ENCODE measurements at places on chromosomes 3 and 15.

DNA sequence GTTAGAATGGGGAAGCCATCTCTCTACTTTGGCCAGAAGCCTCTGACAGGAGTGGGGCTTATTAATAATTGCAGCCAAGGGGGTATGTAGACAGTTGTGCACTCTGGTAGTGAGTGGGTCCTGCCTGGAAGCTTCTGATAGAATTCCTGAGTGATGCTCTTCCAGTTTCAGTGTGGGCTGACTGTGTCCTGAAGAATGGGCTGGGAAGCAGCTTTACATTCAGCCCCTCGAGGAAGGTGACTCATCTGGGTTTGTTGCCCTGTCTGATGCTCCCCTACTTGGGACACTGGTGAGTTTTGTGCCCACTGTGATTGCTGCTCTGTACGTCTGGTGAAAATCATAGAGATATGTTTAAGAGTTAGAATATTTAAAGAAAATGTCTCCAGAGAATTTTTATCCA is 444.7 kb upstream of the RBMS3 start:
- no peak for DNase-seq

- peak; percentile 98 for DNase-seq
Observed at GRCh38 chr3:134874737-134875413, 79.8 kb downstream of the EPHB1 start.

DNA sequence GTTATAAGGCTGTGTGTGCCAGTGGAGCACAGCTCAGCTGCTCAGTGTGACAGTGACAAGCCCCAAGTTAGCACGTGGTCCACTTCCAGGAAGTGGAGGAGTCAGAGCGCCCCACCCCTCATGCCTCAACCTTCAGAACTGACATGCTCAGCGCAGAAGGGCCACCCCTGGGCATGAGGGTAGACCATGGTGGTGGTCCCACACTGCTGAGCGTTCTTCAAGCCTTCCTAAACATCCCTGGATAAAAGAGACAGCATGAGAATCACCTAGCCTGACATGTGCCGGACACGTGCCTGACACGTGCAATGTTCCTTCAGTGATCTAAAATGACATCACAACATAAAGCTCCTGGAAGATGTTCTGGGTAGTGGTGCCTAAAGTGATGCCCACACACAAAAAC is 16.8 kb downstream of the ATP10A start:
- DNase-seq = no peak

GRCh38 chr3:66344848-66345578 is 124.2 kb downstream of the SLC25A26 start:
- DNase-seq = no peak

- no peak for DNase-seq
Observed at GRCh38 chr3:17259685-17260084, 374.9 kb downstream of the PLCL2 start.

- DNase-seq = no peak
Observed at GRCh38 chr15:77904436-77904821, 173.1 kb downstream of the TBC1D2B start.

DNA sequence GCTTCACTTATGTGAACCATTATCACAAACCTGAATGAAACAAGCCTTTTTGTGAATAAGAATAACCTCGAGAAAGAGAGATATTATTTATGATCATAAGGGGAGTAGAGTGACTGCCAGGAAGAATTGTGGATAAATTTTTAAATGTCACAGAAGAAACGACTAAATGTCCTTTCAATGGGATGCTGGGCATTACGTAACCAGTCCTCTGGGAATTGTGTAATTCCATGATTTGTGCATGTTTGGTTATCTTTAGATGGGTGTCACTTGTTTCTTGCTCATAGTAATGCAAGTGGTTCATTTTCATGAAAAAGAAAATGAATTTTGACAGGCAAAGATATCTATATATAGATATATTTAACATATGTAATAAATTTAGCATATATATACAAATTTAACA is 379.5 kb upstream of the AGTR1 start:
- DNase-seq = no peak

DNA sequence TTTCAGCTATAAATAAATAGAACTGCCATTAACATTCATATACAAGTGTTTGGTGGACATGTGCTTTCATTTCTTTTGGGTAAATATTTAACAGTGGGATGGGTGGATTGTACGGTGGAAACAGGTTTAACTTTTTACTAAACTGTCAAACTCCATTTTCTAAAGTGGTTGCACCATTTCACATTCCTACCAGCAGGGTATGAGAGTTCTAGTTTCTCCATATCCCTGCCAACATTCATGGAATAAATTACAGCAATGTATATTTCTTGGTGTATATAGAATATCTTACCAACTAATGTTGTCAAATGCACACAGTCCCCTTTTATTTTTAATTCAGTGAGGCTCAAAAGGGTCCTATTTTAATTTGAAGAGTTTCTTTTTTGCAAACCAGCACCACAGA is 71.3 kb upstream of the CTXND1 start:
- DNase-seq = no peak

- no peak for DNase-seq
Observed at GRCh38 chr3:89032346-89033013, 74.9 kb upstream of the EPHA3 start.

GRCh38 chr3:82496890-82497560 is 735.6 kb upstream of the GBE1 start:
- DNase-seq = no peak

- DNase-seq = no peak
Observed at GRCh38 chr3:140164922-140165590, 230.1 kb downstream of the CLSTN2 start.

GRCh38 chr15:39585871-39586301 is 5.0 kb downstream of the THBS1 start:
- no peak for DNase-seq

GRCh38 chr3:74267588-74268184 is 346.8 kb downstream of the CNTN3 start:
- DNase-seq = no peak

DNA sequence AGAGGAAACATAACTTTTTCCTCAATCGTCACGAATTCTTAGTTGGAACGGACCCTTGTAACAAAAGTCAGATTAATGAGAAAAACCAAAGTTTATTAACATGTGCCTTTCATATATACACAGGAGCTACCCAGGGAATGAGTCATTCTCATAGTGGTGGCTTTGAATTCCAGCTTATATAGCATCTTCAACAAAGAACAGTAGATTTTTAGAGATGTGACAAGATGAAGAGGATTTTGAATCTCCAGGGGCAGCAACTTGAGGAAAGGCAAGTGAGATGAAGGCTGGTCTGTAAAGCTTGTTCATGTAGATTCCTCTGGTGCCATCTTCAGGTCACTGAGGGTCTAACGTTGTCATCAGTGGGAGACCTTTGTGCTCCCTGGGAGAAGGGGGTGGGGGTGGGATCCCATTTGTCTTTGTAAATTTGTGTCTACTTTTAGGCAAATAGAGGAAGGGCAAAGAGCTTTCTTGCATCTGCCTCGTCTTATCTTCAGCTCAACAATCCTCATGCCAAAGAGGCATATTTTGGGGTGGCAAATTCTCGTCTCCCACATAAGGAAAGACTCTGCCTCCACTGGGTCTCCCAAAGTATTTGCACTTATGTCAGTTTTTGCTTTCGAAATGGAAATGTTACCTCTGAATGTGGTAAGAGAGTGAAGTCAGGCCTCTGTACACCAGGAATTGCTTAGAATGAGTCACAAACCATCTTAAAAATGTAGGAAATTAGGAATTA is 29.5 kb downstream of the CLEC3B start:
- no peak for DNase-seq

DNA sequence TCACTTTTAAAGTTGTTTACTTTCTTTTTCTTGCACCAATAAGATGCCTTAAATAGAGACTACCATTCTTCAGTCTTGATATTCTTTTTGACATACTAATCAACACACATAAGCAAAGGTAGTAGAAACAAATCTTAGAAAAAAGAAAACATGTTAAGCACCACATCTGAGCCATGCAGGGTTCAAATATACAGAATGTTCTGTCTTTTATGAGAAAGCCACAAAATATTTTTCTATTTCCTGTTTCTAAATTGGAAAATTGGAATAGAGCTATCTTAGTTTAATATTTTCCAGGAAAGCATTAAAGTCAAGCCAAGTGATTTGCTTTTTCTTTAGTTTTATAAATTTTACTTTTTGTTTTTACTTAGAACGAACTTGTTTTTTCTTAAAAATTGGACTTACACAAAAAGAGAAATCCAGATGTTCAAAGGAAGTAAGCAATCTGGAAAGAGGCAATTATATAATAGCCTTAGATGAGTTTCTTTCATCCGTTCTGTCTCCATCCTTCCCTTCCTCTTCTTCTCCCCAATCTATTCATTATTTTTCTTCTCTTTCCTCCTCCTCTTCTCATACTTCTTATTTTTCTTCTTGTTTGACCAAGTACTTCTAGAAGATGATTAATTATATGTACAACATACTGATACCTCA is 731.7 kb downstream of the SQOR start:
- DNase-seq = no peak

GRCh38 chr3:196518966-196519717 is 4.0 kb upstream of the SMCO1 start:
- no peak for DNase-seq

DNA sequence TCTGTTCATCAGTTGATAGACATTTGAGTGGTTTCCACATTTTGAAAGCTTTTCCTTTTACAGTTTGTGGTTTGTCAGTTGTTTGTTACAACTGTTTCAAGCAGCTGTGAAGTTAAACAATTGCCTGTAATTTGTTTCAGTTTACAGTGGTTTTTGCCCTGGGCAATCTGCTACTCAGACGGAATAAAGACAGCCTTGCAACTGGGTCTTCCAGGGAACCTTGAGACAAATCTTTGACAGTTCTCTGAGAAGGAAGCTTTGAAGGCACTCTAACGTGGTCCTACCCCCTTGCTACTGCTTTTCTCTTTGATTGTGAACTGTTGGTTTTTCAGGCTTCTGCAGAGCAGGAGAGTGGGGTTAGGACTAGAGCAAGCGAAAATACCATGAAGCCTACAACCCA is 28.0 kb downstream of the LRRC28 start:
- no peak for DNase-seq

DNA sequence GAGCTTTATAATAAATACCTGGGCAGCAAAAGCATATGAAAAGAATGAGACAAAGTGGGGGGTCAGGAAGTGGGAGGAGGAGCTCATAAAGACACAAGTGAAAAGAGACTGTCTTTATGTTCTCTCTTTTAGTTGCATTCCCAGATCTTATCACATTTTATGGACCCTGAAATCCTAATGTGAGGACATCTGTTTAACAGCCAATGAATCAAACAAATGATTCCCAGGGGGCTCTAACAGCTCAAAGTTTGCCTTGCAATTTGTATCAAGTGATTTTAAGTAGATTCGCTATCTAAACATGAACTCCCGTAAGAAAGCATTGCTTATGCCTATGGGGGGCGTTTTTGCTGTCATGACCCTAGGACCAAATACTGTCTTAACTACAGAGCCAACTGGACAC is 332.3 kb upstream of the CNTN4 start:
- DNase-seq = no peak

DNA sequence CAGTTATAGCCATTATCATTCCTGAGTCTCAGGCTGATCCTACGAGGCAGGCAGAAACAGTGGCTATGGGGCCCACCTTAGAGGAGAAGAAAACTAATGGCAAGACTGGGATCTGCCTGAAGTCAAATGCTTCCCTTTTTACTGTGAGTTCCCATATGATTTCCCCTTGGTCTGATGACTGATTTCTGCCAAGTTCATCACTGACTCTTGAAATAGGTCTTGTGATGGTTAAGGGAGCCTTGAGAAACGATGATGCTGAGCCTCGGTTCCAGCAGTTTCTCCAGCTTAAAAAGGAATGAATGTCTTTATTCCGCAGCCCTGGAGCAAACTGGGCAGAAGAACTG is 29.4 kb upstream of the LDHAL6B start:
- DNase-seq = no peak

Data from C1 segment of cervical spinal cord (tissue), 14 donors.